Calu3 (cell line): ENCODE measurements at places on chromosomes 7 and 10. TPM values are rescaled to one million over a fixed set of nuclear protein-coding genes. Genes with fewer than 3 reads are reported as not detected.

DNA sequence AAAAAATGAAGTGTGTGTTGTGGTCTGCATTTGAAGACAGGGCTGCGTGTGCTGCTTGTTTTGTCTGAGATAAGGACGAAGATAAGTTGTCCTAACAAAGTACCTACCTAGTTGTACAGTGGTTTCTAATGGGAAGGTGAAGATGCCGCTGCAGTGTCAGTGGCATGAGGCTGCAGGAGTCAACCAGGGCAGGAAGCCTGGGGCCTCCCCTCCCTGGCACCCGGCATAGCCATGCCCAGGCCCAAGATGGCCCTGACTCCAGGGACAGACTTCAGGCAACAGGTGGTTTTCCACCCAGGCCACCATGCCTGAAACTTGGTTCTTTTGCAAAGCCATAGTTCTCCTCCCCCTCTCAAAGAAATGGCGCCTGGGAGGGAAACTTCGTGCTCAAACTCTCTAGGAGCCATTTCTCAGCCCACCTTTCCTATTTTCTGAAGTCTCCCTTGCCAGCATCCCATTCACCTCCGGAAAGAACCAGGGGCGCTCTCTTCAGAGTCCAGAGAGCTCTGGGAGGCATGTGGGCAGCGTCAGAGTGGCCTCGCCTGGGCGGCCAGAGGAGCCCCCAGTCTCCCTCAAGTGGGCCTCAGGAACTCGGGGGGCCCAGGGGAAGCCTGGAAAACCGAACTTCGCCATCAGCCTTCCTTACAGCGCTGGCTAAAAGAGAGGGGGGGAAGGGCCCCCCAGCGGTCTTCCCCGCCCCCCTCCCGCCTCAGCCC lies 2.1 kb upstream of the KAT6B start:
- H3K36me3 ChIP-seq, result peaks cover 38% of the 10 kb centered on the region
- H3K27me3 ChIP-seq, result no peaks in the 10 kb centered on the region
- peak overlapping the region; percentile 66 for H3K4me3 ChIP-seq

DNA sequence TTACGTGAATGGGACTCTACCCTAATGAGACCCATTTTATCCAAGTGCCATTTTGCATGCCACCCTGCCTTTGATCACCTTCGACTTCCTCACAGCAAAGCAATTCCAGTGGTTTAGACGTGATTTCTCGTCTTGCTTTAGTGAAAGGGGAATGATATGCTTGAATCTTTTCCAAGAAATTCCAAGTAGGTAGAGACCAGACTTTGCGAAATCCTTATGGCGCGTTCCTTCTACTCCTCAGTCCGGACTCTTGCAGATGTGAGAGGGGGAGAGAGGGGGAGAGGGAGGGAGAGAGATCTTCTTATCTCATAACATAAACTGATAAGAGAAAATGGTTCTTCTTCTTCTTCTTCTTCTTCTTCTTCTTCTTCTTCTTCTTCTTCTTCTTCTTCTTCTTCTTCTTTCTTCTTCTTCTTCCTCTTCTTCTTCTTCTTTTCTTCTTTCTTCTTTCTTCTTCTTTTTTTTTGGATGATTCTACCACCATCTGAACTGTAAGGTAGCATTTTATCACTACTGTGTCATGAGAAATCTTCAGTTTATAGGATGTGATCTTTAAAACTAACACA lies 883 bp downstream of the SPAG6 start:
- peaks cover 3% of the 10 kb centered on the region for H3K36me3 ChIP-seq
- peaks cover 56% of the 10 kb centered on the region for H3K27me3 ChIP-seq
- H3K4me1 ChIP-seq, result no peaks in the 10 kb centered on the region
- no peak for DNase-seq

- H3K4me3 ChIP-seq, result peak overlapping the region; percentile 98
- H3K4me1 ChIP-seq, result peaks cover 26% of the 10 kb centered on the region
- no peaks in the 10 kb centered on the region for H3K27me3 ChIP-seq
Measured at GRCh38 chr10:102919246-102919959, 1.3 kb downstream of the CNNM2 start.

DNA sequence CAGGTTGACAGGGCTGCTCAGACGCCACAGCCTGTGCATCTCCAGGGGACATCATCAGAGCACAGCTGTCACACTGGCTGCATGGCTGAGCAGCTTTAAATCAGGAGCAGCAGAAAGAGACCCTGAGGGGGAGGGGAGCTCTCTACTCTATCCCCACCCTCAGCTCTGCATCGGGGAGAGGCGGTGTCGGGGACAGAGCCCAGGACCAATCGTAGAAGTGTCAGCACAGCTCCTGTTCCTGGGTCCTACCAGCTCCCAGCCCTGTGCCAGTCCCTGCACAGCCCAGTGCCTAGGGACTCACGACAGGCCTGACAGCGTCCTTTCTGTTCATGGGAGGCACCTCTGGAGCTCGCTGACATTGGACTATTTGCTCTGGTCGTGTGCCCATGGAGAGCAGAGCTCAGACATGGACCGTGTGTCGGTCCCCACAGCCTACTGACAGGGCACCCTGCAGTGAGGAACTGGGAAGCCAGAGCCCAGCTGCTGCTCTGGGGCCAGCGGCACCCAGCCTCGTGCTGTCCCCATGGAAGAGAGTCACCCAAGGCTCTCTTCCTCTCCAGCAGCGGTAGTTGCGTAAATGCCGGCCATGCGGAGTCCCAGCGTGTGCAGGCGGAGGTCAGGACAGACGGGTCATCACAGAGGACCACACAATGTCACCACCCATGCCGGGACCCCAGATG lies 20.4 kb upstream of the ANTXRL start:
- H3K4me1 ChIP-seq, result no peaks in the 10 kb centered on the region
- H3K4me3 ChIP-seq, result no peak overlapping the region
- no peak for DNase-seq
- H3K27me3 ChIP-seq, result peaks cover 13% of the 10 kb centered on the region
- no peaks in the 10 kb centered on the region for H3K36me3 ChIP-seq

DNA sequence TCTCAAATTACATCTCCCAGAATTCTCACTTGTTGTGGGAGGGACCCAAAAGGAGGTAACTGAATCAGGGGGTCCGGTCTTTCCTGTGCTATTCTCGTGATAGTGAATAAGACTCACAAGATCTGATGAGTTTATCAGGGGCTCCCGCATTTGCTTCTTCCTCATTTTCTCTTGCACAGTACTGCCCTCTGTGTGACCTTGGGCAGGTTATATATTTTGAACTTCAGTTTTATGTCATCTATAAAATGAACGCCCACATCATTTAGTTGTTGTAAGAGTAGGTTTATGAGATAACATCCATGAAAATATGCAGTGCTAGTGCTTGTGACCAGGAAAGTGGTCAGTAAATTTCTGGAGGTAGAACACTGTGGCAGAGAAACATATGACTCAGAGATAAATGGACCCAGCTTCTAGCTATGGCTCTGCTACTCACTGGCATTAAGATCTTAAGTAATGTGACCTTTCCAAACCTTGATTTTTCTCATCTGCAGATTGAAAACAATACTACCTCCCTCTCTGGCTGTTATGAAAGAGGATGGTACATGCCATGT lies 44.3 kb downstream of the SCRN1 start:
- no peaks in the 10 kb centered on the region for H3K27me3 ChIP-seq
- H3K4me3 ChIP-seq, result no peak overlapping the region
- peaks cover 10% of the 10 kb centered on the region for H3K4me1 ChIP-seq
- H3K36me3 ChIP-seq, result peaks cover 36% of the 10 kb centered on the region

DNA sequence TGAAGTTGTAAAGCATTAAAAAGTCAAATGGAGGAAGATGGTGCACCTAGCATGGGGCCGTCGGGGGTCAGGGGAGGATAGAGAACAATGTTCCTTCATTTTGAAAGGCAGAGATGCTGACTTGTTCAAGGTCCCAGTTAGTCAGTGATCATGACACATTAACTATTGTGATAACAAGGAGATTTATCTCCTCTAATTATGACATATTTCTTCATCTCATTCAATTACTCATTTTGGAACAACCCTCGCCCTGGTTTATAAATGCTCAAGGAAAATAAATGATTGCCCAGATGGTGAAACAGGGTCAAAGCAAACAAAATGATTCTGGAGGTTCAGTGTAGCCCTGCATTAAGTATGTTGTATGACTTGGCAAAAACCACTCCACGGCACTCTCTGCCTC lies 106.2 kb downstream of the ITIH5 start:
- no peak overlapping the region for H3K27ac ChIP-seq
- no peaks in the 10 kb centered on the region for H3K4me1 ChIP-seq

GRCh38 chr10:101892782-101893391 lies 49.3 kb upstream of the KCNIP2 start:
- peaks cover 9% of the 10 kb centered on the region for H3K4me1 ChIP-seq
- no peak for DNase-seq
- no peak overlapping the region for H3K27ac ChIP-seq
- H3K36me3 ChIP-seq, result no peaks in the 10 kb centered on the region
- no peak overlapping the region for H3K4me3 ChIP-seq
- H3K27me3 ChIP-seq, result no peaks in the 10 kb centered on the region

- peaks cover 17% of the 10 kb centered on the region for H3K4me1 ChIP-seq
- peak overlapping the region; percentile 59 for H3K4me3 ChIP-seq
- no peaks in the 10 kb centered on the region for H3K27me3 ChIP-seq
- peak overlapping the region; percentile 70 for H3K27ac ChIP-seq
- peaks cover 38% of the 10 kb centered on the region for H3K36me3 ChIP-seq
Measured at GRCh38 chr7:73719806-73720169, 319 bp upstream of the STX1A start.

- peak overlapping the region; percentile 78 for H3K27ac ChIP-seq
- peak overlapping the region; percentile 44 for H3K4me3 ChIP-seq
- peaks cover 78% of the 10 kb centered on the region for H3K4me1 ChIP-seq
- peaks cover 75% of the 10 kb centered on the region for H3K36me3 ChIP-seq
- H3K27me3 ChIP-seq, result no peaks in the 10 kb centered on the region
Measured at GRCh38 chr7:17315974-17316373, 17.5 kb downstream of the AHR start.

DNA sequence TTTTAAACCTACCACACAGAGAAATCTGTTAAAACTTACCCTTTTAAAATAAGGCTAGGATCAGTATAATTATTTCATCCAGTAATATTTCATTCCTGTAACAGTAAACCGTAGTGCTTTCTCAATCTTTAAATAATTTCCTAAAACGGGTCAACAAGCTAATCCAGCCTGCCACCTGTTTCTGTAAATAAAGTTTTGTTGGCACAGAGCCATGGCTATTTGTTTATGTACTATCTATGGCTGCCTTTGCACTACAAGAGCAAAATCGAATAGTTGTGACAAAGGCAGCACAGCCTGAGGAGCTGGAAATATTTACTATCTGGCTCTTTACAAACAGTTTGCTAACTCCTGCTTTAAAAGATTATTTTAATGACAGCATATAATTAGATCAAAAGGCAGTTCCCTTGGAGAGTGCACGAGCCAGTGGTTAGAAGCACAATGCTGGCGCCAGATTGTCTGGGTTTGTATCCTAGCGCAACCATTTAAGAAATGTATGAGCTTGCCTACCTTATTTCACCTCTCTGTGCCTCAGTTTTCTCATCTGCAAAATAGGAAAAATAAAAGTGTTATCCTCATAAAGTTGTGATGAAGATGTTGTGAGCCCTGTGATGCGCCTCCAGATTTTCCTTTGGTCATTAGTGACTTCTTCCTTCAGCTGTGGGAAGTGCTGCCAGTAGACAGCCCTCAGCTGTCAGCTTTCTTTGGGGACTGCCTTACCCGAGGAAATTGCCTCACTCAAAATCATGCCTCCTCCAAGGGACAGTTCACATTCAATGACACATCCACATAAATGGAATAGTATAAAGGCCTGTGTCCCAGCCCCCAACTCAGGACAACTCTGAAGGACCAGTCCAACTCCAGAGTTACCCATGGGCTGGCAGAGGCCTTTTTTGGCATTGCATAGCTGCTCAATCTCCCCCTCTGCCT lies 11.8 kb upstream of the MIOS start:
- no peak overlapping the region for H3K4me3 ChIP-seq
- no peak overlapping the region for H3K27ac ChIP-seq
- H3K27me3 ChIP-seq, result no peaks in the 10 kb centered on the region
- DNase-seq, result no peak

- peak; percentile 98 for DNase-seq
- H3K4me1 ChIP-seq, result peaks cover 63% of the 10 kb centered on the region
- H3K27ac ChIP-seq, result peak overlapping the region; percentile 92
- H3K4me3 ChIP-seq, result peak overlapping the region; percentile 82
- no peaks in the 10 kb centered on the region for H3K27me3 ChIP-seq
Measured at GRCh38 chr7:36390199-36391090, 783 bp downstream of the ANLN start.

- H3K4me3 ChIP-seq, result peak overlapping the region; percentile 70
- DNase-seq, result peak; percentile 61
- peaks cover 25% of the 10 kb centered on the region for H3K36me3 ChIP-seq
Measured at GRCh38 chr10:79444199-79445119, 965 bp downstream of the ZCCHC24 start.

GRCh38 chr10:101827919-101828600 lies 9.8 kb upstream of the OGA start:
- DNase-seq, result no peak
- H3K27ac ChIP-seq, result no peak overlapping the region
- H3K27me3 ChIP-seq, result no peaks in the 10 kb centered on the region
- no peak overlapping the region for H3K4me3 ChIP-seq

- H3K4me1 ChIP-seq, result no peaks in the 10 kb centered on the region
- peaks cover 27% of the 10 kb centered on the region for H3K27me3 ChIP-seq
- DNase-seq, result no peak
- H3K27ac ChIP-seq, result no peak overlapping the region
- peaks cover 8% of the 10 kb centered on the region for H3K36me3 ChIP-seq
Measured at GRCh38 chr7:44216521-44217222, 15.9 kb downstream of the YKT6 start.

DNA sequence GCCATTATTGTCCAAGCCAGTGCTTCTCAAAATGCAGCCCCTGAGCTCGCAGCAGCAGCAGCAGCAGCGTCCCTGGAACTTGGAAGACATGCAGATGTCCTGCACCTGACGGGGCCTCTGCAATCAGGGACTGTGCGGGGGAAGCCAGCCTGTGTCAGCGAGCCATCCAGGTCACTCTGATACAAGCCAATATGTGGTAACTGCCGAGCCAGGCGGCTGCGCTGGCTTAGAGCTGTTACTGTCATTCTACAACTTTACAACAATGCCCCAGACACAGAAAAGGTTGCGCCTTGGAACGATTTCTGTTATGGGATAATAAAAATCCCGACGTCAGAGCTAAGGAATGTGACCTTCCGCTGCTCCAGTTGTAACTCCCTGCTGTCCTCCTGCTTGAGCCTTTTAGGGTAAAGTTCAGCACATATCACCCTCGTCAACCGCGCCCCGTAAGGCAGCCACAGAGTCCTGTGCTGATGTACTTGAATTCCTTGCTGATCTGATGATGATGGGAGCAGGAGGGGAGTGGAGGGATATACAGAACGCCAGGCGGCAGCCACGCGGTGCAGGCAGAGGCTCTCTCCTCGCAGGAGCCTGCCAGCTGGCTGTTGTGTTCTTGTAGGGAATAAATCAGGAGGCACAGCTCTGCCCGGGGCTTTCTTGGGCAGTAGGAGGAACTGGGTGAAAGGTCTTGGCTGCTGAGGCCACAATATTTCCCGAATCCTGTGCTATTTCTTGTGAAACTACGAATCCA lies 20.0 kb upstream of the CRYGN start:
- peaks cover 20% of the 10 kb centered on the region for H3K4me1 ChIP-seq
- H3K36me3 ChIP-seq, result peaks cover 31% of the 10 kb centered on the region

The DCLRE1C gene
- total RNA-seq, result 21.2 and 26.3 TPM in 2 replicates

The GOT1 gene
- 33.9 and 35.6 TPM in 2 replicates for total RNA-seq

The ARHGAP21 gene
- total RNA-seq, result 67.0 and 67.5 TPM in 2 replicates

The PTPRN2 gene
- total RNA-seq, result 1.9 and 2.0 TPM in 2 replicates
